ENCODE measurements at places on chromosomes 2 and 18.

DNA sequence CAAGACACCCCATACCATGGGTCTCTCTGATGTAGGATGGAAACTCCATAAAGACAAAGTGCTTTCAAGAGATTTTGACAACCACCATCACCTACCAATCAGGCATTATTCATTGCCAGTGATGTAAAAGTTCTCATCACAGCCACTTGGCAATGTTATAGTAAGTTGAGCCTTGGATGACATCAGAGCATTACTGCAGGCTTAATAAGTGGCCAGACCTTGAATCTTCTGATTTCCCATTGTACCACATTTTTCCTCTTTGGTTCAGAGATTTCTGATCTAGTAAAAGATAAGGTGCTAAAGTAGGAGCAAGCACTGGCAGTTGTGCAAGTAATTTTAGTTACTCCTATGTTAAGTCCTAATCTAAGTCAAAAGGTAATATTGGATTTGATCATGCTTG lies 36.5 kb downstream of the OSR1 start:
- no peak for DNase-seq

DNA sequence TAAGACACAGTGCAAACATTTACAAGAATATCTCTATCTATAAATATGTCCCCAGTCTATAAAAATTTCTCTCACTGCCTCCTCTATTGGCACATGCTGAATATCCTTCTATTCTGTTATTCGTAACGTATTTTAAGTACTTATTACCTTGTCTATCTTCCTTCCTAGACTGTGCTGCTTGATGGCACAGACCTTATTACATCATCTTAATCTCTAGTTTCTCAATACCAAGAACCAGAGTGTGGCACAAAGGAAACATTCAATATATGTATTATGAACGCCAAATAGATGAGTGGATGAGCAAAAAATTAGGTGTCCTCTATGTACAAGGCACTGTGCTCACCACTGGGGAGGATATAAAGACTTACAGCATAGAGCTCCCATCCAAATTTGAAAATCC lies 282.8 kb downstream of the NBAS start:
- no peak for DNase-seq

DNA sequence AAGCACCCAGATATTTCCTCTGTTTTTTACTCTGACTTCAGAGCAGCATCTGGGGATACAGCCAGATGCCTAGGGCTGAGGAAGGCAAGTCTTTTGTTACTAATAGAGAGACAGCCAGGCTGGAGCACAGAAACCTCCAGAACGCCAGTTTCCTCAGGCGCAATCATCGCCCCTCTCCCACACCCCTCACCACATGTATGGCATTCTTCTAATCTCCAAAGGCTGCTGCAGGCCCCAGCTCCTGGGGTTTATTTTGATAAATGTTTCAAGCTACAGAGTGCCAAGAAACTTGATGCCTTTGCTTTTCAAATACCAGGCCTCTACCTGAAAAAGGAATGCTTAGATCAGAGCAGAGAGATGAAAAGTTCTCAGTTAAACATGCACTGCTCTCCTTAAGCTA lies 283.6 kb downstream of the RBM43 start:
- no peak for DNase-seq

GRCh38 chr2:34011684-34012083 lies 412.6 kb upstream of the FAM98A start:
- no peak for DNase-seq

GRCh38 chr2:173613386-173613785 lies 258.7 kb downstream of the CDCA7 start:
- no peak for DNase-seq

GRCh38 chr18:59072727-59073421 lies 66.8 kb upstream of the SEC11C start:
- DNase-seq = no peak

DNA sequence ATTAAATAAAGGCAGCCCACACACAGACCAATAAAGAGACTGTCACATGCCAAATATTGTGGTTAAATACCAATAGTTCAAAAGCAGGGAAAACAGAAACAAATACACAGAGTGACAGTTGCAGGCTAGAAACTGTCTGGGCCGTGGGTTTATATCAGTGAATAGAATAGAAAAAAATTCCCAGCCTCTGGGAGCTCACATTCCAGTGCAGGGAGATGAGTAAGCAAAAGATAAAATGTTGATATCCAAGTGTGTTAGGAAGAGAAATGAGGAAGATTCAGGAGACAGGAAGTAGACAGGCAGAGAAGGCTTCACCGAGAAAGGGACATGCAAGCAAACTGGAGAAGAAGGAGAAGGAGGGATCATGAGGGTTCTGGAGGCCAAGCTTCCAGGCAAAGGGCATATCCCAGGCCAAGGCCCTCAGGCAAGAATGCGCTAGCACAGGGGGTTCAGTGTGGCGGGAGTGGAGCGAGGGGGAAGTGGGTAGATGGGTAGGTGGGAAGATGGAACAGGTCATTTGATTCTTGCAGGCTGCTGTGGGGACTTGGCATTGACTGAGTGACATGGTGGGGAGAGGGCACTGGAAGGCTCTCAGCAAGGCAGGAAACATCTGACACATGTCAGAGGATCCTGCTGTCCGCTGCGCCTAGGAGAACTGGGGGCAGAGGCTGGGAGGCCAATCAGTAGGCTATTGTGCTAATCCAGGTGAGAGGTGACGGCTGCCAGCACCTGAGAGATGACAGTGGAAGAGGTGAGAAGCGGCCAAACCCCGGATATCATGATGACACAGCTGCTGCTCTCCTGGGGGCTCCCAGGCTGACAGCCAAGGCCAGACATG lies 89.2 kb downstream of the ZBTB7C start:
- no peak for DNase-seq

- no peak for DNase-seq
These were observed 62.3 kb upstream of the YWHAQ start for GRCh38 chr2:9693196-9693491.

GRCh38 chr2:33616873-33617272 lies 17.8 kb upstream of the FAM98A start:
- no peak for DNase-seq

- no peak for DNase-seq
These were observed 71.4 kb downstream of the KCMF1 start for GRCh38 chr2:85042330-85042729.

DNA sequence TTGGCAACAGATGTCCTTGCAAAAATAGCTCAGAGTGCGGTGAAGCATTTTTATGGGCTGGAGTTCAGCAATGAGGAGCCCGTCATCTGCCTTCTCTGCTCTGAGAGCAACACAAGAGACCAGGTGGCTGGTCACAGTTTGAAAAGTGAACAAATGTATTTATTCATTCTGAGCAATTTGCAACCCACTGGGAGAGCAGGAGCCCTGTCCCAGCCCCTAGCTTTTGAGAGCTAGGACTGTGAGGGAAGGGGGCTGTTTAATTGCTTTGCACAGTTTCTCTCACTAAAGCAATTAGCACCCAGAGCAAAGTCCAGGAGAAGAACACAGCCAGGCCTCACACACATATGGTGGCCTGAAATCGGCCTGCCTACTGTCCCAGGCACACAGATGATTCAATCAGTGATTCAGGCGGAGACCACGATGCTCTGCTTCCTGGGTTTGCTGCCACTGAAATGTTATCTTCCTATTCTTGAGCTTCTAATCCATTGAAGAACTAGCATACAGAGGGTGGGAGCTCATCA lies 646.1 kb upstream of the ACVR2A start:
- no peak for DNase-seq

GRCh38 chr2:222915092-222915957 lies 54.5 kb downstream of the ACSL3 start:
- no peak for DNase-seq

Data from activated CD4-positive, alpha-beta T cell treated with anti-CD3 and anti-CD28 coated beads, Interleukin-2, amount 50 U/mL, for 4 hours (primary cell).